ENCODE measurements at places on chromosomes 3 and 15. TPM values are rescaled to one million over a fixed set of nuclear protein-coding genes. Genes with fewer than 3 reads are reported as not detected.
A peak's percentile ranks its signal among the peaks of the same experiment; 100 is the strongest.

- DNase-seq = no peak
These were observed 32.6 kb downstream of the CLK3 start for GRCh38 chr15:74648051-74648842.

DNA sequence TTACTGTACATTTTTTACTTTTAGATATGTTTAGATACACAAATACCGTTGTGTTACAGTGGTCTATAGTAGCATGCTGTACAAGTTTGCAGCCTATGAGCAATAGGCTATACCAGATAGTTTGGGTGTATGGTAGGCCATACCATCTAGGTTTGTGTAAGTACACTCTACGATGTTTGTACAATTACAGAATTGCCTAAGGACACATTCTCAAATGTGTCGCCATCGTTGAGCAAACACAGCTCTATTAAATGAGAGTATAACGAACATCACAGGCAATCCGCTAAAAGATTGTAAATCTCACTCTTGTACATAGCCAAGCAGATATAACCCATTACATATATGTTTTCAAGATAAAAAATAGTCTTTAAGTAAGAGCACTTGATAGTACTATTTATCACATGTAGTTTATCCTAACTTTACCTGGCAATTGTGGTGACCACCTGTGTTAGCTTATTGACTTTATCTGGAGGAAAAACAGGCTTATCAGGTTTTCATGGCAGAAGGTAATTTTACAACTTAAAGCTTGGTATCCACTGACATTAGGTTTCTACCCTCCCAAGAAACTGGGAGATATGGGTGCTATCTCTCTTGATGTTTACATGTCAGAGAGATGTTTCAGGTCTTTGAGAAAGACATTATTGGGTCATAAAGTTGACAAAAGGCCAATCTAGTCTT, 898.7 kb downstream of the NSUN3 start:
- DNase-seq = no peak

GRCh38 chr15:80660119-80660518, 35.0 kb upstream of the ABHD17C start:
- DNase-seq = no peak

- DNase-seq = no peak
These were observed 108.8 kb upstream of the PTPRG start for GRCh38 chr3:61452535-61453090.

GRCh38 chr3:123044981-123045763, 17.6 kb upstream of the SEMA5B start:
- no peak for DNase-seq

GRCh38 chr3:188076176-188076575, 77.8 kb upstream of the LPP start:
- no peak for DNase-seq

- DNase-seq = no peak
These were observed 17.7 kb downstream of the PPM1L start for GRCh38 chr3:160773722-160774121.

DNA sequence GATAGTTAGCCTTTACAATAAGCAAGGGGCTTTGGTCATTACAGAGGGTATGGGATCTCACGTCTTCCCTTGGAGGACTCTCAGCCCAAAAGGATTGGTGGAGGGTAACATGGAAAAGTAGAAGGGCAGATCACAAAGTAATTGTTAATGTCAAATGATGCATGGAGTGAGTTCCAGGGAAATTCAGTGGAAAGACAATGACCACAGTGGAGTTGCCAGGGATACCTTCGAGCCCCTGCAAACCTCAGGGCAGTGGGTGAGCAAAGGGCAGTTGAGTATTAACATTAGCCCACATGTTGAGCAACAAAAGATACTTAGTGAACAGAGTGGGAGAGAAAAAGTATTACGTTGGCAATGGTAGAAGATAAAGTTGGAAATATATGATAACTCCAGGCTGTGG, 593.4 kb upstream of the NR2F2 start:
- DNase-seq = no peak

DNA sequence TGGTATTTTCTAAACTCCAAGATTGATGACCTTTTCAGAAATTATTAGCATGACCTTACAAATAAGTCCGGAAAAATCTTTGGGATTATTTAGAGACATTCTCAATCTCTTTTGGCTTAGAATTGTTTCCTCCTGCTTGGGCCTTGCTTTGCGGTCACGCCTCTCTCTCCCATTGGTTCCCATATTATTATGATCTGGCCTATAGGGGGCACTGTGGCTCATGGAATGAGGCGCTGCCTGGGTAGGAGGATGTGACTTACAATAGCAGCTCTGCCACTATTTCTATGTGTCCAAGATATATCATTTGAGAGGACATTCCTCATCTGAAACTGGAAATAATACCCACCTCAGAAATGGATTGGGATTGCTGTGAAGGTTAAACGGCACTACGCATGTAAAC, 464.9 kb downstream of the MFSD1 start:
- DNase-seq = no peak

GRCh38 chr3:39216176-39216790, 23.9 kb upstream of the XIRP1 start:
- DNase-seq = no peak

GRCh38 chr15:70762469-70763119, 764 bp downstream of the UACA start:
- peak; percentile 54 for DNase-seq

NMNAT3 gene
- 9.4 TPM for total RNA-seq

GP9 gene
- total RNA-seq = not detected

WNT5A gene
- 152 TPM for total RNA-seq

LRRC31 gene
- 0.78 TPM for total RNA-seq

ARNT2 gene
- 7.2 TPM for total RNA-seq

RBP2 gene
- not detected for total RNA-seq

DET1 gene
- total RNA-seq = 14.1 TPM

ARL6IP5 gene
- 106 TPM for total RNA-seq
